ENCODE measurements at places on chromosomes 4 and X.

DNA sequence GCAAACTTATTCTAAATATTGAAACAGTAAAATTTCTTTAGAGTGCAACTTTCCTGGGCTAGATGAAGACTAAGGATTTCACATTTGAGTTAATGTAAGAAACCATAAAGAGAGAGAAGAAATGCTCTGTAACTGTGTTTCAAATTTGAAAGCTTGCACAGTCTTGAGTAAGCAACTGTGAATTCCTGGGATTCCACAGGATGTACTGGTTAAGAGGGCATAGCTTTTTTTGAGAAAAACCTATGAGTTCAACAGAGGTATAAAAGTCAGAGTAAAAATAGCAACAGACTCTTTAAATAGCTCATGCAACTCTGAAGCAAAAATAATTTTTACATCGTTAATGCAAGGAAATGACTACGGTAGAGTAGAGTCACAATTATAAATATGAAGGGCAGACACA, 25.5 kb downstream of the ZNF330 start:
- no peak for DNase-seq

GRCh38 chr4:70903291-70903603, 1.1 kb downstream of the MOB1B start:
- DNase-seq: no peak

DNA sequence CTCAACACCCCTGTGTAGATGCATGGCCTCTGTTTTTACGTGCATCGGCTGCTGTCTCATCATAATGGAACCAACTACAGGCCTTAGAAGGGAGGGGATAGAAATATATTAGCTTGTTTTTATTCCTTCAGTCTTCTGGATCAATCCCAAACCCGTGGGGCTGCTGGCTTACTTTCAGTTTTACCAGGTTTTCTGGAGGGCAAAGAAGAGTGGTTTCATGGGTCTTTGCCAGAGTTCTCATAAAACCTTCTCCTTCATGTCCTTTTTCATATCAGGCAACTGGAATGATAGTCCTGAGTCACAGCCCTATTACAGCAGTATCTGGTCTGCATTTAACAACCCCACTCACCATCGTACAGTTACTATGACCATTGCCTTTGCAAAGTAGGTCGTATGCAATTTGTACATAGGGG, 34.6 kb downstream of the PPP2R2C start:
- DNase-seq: no peak

DNA sequence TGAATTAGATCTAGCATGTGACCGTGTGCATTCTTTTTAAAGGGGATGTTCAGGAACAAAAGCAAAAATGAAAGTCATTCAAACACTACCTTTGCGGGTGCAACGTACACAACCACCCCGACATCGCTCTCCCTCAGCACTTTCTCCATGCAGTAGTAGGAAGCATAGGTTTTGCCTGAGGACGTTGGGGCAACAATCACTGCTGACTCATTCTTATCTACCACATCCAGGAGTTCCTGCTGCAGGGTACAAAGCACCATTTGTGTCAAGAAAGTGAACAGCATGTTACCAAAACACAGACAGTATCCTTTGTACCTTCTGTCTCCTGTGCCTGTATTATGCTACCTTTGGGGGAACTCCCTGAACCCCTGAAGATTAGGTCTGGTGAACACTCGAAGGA, 58.6 kb downstream of the DDX60L start:
- DNase-seq: no peak

DNA sequence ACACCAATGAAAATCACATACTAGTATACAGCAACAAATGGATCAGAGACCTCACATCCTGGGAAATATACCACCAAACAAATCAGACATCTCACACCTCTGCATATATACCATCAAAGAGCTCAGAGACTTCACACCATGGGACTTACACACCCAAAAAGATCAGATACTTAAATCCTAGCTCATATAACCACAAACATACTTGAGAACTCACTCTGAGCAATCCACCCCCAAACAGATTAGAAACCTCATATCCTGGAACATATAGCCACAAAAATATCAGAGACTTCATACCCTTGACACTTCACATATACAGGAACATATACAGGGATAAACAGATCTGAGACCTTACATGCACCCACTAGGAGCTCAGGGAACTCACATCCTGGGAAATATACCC, 32.1 kb downstream of the SUV39H1 start:
- no peak for DNase-seq

DNA sequence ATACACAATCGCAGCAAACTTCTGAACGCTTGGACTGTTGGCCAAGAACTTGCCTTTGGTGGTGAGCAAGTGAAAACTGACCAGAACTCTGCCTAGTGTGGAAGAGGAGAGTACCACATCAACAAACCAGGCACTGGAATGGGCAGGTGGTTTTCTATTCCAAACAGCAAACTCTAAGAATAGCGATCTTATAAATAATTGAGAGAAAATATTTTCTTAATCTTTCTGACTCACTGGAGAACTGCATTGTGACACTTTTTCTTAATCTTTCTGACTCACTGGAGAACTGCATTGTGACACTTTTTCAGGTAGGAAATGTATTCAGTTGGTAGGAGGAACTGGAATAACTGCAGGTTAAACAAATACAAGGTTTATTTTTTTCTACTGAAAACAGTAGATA, 57.0 kb upstream of the SORBS2 start:
- DNase-seq: no peak

- no peak for DNase-seq
These were observed 21.0 kb upstream of the RASGEF1B start for GRCh38 chr4:81492606-81493230.

- no peak for DNase-seq
These were observed 24.3 kb upstream of the TEX13C start for GRCh38 chrX:125295337-125295736.

Data from activated CD4-positive, alpha-beta T cell treated with anti-CD3 and anti-CD28 coated beads for 4 hours (primary cell).